ENCODE measurements at places on chromosomes 11 and 22.

DNA sequence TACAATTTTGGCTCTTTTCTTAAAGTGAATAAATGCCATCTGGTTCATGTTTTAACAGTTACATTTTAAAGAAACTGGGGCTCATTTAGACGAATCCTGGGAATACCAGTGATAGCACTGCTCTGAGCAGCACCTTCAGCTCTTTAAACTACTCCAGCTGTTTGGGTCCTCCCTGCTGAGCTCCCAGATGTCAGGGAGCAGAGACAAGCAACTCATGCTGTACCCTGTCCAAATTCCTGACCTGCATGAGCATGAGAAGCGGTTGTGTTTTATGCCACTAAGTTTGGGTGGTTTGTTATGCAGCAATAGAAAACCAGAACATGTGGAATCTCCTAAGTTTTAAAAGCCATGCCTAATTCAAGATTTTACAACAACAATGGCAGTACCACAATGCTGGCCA lies 90.0 kb downstream of the FDX1 start:
- no peak for DNase-seq

DNA sequence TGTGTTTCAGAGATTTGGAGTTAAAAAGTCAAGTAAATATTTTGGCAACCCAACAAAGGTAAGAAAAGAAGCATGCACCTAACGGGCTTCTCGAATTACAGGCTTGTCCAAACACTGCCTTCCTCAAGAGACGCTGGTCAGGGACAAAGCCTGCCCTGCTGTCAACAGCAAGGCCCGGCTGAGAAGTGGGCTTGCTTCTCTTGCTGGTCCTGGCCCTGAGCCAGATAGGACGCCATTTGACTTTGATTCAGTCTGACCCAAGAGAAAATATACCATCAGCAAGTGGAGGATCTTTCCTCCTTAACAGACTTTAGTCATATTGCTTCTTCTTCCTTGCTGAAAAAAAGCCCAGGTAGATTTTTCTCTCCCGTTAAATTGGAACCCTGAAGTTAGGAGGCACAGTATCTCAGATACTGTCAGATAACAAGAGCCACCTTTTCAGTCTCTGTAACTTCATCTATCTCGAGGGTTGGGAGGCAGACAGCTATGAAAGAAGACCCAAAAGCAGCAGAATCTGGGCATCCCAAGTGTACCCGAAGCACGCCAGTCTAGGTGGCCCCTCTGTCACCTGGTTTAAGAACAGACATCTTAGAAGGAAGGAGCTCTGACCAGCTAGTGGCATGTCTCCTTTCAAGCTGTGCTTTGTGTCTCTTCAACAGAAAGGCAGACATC lies 57.5 kb downstream of the C22orf31 start:
- no peak for DNase-seq

DNA sequence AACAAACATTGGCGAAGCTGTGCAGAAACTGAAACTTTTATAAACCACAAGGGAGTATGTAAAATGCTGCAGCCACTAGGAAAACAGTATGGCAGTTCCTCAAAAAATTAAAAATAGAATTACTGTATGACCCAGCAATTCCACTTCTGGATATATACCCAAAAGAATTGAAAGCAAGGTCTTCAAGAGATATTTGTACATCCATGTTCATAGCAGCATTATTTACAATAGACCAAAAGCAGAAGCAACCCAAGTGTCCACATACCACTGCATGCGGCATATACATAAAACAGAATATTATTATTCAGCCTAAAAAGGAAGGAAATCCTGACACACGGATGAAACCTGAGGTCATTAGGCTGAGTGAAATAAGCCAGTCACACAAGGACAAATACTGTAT lies 85.8 kb downstream of the RELT start:
- no peak for DNase-seq

DNA sequence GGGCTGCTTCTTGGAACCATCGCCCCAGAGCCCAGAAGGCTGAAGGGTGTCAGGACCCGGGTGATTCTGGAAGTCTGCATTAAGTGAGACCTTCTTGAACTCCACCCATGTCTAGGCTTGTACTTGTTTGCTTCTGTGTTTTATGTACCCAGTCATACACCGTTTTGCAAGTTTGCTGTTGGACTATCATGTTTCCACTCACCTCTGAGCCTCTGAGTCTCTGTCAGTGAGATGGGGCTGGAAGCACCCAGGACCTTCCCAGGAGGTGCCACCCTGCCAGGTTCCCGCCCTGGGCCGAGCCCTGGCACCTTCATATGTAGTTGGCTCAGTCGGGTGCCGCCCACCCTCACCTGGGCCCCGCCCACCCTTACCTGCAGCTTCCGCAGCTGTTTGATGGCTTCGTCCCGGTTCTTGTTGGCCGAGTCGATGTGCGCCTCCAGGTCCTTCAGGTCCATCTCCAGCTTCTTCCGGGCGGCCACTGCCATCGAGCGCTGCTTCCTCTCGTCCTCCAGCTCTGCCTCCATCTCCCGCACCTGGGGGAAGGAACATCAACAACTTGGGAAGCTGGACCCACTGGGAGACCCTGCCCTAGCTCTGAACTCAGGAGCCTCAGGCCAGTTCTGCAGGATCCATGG lies 35.1 kb downstream of the APOL1 start:
- DNase-seq = no peak

GRCh38 chr22:49057910-49058309 lies 769.8 kb downstream of the BRD1 start:
- DNase-seq = no peak

- no peak for DNase-seq
Measured at GRCh38 chr11:75333807-75334140, 17.7 kb downstream of the ARRB1 start.

GRCh38 chr11:112583261-112583893 lies 322.7 kb upstream of the PLET1 start:
- DNase-seq = no peak

DNA sequence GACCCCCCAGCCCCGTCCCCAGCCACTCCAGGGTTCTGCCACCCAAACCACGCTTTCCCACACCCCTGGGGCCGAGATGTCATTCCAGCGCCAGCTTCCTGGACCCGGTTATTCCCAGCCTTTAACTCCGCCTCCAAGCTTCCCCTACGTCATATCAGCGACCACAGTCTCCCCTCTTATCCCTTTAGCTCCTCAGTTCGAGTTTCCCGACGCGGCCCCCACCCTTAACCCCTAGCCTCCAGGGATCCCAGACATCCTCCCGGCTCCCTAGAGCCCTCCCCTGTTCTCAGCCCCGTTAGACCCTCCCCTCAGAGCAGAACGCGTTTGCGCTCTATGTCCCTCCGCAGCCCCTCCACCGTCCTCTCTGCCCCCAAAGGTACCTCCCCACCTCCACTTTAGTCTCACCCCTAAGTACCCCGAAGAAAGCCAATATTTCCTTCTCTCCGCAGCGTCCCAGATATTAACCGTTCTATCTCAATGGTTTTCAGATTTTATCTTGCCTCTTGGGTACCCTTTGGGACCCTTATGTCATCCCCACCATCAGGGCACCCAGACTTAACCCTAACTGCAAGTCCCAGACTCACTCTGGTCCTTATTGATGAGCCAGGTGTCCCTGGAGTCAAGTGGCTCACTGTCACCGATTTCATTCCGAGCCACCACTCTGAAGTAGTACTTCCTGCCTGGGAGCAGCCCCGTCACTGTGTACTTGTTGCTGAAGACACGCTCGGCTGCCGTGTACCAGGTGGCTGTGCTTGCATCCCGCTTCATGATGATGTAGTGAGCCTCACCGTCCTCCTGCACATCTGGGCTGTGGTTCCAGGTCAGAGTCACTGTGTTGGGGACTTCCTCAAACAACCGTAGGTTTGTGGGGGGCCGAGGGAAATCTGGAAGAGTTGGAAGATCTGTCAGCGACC lies 8.0 kb downstream of the TMEM86A start:
- no peak for DNase-seq

- DNase-seq = no peak
Measured at GRCh38 chr22:32932176-32932575, 126.0 kb downstream of the SYN3 start.

DNA sequence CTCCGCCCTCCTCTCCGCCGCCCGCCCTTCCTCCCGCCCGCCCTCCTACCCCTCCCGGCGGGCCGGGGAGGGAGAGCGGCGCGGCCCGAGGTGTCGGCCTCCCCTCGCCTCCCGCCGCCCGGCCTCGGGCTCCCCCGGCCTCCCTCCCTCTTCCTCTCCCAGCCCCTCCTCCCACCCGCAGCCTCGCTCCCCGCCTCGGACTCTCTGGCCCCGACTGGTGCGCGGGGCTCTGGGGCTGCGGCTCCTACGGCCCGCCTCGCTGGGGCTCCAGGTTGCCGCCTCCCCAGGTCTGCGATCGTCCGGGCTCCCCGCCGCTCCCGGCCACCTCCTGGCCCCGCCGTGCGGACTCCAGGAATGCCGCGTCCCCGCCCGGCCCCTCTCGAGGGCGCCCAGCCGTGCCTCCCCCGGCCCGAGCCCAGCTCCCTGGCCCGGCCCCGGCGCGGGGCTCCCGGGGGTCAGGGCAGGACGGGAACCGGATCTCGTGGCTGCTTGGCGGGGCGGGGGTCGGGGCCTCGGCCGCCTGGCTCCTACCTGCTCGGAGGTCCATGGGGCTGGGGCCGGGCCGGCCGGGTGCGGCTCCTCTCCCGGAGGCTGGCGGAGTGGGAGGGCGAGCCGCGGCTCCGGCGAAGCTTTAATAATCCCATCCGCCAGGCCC lies at the start of gene CLCF1:
CLCF1 (minus strand) TSS at position 606 of the 655 bp plus-strand sequence; CDS start at position 547, 59 bp downstream.
- DNase-seq = no peak

Data from stimulated activated CD8-positive, alpha-beta memory T cell treated with anti-CD3 and anti-CD28 coated beads, Interleukin-4, amount 100 ng/mL, for 4 hours (primary cell).